Mucosa of gallbladder (tissue), 1 donor: ENCODE measurements at places on chromosomes 5 and 9. TPM values are rescaled to one million over a fixed set of nuclear protein-coding genes. Genes with fewer than 3 reads are reported as not detected.

GRCh38 chr9:95023217-95024003 is 294.1 kb downstream of the FANCC start:
- no peak for DNase-seq

GRCh38 chr9:33517373-33517772 is 6.7 kb upstream of the ANKRD18B start:
- peak; percentile 32 for DNase-seq

DNA sequence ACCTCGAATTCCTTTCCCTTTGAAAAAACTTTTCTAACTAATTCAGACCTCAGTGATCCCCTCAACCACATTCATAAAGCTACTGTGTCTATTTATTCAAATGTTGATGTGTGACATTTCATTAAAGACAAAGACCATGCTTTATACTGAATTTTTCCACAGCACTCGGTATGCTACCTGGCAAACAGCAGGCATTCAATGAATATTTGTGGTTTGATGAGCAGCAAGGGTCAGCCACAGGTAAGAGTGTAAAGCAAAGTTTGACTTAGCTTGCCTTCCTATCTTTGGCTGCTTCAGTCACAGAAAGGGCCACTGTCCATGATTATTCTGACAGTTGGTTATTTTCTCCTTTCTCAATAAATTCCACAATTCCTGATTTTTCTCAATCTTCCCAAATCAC is 5.1 kb upstream of the CDC42SE2 start:
- DNase-seq: no peak

GRCh38 chr5:69525490-69525889 is 32.9 kb downstream of the OCLN start:
- DNase-seq: no peak

GRCh38 chr9:122370869-122371755 is at the start of gene PTGS1:
TSS of gene PTGS1 (plus strand) at chr9:122371024. CDS start at chr9:122371085, 61 bp downstream.
- peak; percentile 38 for DNase-seq

Gene DMRT3
- total RNA-seq: not detected
